K562 (cell line): ENCODE measurements at places on chromosomes 3 and 15.

GRCh38 chr3:160796813-160797164 lies 40.8 kb downstream of the PPM1L start:
- no peak for DNase-seq

DNA sequence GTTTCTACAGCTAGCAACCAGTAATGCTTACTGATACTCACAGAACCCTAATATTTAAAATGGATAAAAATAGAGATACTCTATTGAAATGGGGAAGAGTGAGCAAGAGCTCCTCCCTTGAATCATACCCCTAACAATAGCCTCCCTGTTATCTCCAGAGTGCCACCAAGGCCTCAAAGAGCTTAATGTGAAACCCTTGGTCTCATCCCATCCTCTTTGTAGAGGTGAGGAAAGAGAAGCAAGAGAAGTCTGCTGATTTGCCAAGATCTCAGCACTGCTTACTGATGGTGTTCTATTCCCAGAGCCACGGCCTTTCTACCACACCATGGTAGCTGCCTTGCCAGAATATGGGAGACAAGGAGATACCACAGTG lies 463.4 kb upstream of the PROK2 start:
- no peak for DNase-seq

GRCh38 chr3:178295292-178295912 lies 240.8 kb upstream of the KCNMB2 start:
- DNase-seq = no peak

- peak; percentile 68 for DNase-seq
Observed at GRCh38 chr15:40582726-40583246, 11.3 kb upstream of the KNL1 start.

- DNase-seq = no peak
Observed at GRCh38 chr15:67305506-67305905, 50.9 kb downstream of the IQCH start.

DNA sequence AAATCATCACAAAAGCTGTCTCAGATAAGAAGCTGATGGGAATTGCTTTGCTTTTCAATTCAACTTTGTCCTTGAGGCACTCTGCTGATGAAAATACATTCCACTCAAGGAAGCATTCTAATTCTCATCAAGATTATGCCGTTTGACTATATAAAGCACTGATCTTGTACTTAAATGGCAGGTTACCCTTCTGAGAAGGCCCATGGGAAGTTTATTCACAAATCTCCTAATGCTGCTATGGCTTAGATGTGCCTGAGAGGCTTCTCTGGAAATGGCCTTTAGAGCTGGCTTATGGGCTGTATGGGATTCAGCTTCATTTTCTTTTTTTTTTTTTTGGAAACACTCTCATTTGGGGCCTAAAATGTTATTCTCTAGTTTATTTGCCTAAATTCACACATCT lies 69.7 kb upstream of the ARNT2 start:
- no peak for DNase-seq

DNA sequence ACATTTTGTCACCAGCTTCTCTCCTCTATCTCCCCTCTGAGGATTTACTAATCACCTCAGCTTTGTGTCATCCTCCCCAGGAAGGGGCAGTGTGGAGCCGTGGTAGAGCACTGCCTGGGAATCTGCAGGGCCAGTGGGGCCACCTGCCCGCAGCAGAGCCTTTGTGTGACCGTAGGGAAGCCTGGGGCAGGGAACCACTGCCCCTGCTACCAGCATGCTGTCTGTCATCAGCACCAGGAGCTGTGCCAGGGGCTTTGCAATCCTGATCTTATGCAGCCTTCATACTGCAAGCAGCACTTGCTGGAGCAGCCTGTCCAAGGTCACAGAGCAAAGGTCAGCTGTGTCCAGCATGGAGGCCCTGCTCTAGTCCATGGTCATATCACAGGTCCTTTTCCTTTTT lies 170.2 kb upstream of the IL12A start:
- no peak for DNase-seq

GRCh38 chr3:48352546-48352945 lies 19.1 kb upstream of the SPINK8 start:
- DNase-seq = no peak

GRCh38 chr15:29008846-29009245 lies 123.1 kb downstream of the APBA2 start:
- DNase-seq = no peak

DNA sequence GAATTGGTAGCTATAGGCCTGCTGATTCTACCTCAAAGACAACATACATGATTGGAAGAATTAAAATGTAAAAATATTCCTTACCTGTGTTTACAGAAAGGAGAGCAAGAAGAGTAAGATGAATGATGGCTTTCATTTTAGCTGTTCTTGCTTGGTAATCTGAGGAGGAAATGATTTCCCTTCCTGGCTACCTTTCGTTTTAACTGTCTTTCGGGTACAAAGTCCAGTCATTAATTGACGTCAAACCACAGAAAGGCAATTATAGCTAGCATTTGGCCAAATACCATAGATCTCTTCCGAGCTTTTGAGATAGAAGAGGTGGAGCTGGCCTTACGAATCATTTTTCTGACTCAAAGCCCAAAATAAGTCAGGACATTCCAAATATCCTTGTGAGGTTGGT lies at the start of gene MUC13:
Gene MUC13, minus strand, starts transcription at position 175 of the 400 bp plus-strand sequence. Its CDS starts 39 bp downstream, at position 136.
- no peak for DNase-seq

GRCh38 chr3:179037351-179037750 lies 34.3 kb downstream of the ZMAT3 start:
- no peak for DNase-seq

DNA sequence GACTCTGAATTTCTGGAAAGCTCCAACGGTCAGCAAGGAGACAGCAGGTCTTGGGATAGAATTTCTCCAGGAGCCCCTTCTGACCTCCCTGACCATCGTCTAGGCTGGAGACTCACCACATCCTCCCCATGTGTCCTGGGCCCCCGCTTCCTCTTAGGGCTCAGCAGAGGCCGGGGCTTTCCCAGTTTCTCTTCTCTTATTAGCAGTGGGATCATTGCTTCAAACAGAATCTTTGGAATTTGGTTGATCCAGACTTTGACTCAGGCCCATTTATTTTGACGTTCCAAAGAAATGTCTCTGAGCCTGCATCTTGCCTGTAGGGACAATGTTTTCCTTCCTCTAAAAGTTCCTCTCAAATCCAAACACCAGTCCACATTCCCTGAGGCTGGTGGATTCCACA lies 38.4 kb upstream of the SLC6A6 start:
- no peak for DNase-seq

DNA sequence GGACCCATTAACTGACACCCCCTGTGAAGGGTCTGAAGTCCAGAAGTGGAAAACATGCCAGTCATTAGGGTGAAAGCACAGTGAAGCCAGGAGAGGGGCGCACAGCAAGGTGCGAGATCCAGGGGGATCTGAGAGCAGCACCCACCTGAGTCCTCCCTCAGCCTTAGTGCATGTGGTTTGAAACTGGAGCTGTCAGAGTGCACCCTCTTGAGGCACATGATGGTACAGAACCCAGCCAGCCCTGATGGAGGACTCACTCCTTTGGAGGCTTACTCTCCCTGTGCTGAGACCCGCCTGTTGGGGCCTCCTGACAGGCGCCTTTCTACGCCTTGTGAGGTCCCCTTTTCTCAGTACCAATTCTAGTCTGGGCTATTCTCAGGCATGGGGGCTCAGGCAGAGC lies 77.8 kb downstream of the IL20RB start:
- DNase-seq = peak; percentile 32

GRCh38 chr3:126124896-126125295 lies 41.0 kb upstream of the SLC41A3 start:
- no peak for DNase-seq

DNA sequence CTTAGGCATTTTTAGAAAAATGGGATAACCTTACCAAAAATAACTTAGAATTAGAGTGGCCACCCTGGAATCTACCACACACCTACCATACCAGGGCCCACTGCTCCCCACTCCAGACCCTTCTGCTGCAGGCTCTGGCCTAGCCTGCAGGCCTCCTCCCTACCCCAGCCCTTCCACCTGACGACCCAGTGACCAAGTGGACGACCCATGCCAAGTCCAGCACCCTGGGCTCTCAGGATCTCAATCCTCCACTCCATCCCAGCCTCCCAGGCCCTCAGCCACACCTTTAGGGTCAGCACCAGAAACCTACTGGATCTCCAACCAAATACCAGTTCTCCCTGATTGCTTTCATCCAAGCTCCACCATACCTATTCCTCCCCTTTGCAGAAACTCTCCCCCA lies 145.8 kb downstream of the TPRA1 start:
- no peak for DNase-seq

DNA sequence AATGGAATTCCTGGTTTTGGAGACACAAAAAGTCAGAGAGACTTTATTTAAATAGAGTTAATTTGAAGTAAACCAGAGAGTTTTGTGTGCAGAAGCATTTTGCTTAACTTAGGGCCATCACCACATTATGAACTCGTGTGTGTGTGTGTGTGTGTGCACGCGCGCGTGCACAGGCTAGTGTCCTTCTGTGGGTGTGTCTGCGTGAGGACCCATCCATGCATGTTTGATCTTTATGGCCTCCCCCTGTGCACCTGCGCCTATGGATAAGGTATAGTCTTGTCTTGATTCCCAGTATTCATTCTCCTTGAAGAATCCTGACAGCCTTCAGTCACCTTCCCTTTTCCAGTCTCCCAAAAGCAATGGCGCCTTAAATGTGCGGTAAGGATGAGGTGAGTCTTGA lies 26.0 kb downstream of the MUC20 start:
- DNase-seq = no peak

DNA sequence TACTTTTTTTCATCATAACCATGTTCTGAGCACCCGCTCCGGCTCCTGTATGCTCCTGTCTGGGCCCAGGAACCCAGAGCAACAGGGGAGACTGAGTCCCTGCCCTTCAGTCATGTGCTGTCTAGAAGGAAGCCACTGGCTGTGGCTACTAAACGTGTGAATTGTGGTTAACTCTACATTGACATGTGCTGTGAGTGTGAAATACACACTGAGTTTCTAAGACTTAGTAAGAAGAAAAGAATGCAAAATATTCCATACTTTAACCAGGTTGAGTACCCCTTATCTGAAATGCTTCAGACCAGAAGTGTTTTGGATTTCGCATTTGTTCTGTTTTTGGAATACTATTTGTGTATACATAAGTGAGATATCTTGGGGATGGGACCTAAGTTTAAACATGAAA lies 42.8 kb upstream of the CGNL1 start:
- no peak for DNase-seq

DNA sequence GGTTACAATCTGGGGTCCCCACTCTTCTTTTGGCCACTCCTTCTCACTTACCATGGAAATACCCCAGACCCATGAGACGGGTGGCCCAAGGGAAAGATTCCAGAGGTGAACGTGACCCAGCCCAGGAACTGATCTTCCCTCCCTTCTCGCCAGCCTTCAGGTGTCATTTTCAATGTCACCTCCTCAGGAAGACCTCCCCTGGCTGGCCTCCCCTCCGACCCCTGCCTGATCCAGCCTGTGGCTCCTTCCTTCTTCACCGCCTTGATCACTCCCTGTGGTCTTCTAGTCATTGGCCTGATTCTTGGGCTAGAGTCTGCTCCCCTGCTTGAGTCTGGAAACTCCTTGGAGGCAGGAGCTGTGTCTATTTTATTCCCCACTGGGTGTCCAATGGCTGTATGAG lies 146.1 kb downstream of the SMAD6 start:
- DNase-seq = no peak

DNA sequence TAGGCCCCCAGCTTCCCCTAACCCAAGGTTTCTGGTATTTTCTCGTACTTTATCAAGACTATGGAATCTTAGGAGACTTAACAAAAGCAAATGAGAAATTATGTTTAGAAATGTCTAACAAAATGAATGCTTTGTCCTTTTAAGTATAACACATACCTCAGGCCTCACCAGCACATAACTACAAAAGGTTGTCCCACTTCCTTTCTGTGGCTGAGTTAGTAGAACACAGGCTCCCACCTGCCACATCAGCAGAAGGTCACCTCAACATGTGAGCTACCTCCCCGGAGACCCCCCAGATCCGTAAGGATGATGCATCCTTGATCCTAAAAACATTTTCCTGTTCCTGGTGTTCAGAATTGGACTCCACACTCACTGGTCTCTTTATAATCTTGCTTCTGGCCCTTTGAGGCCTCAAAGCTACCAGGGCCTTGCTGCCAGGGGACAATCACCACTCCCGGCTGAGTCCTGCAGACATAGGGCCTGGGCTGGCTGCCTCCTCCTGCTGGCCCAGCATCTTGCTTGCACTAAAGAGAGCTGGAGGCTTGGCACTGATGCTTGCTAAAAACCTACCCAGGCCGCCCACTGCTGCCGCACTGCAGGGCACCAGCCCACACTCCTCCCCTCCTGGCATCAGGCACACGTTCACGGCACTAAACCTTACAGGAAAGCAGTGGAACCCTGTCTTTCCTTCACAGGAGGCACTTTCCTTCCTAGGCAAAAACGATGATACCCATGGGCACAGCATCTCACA lies 2.9 kb downstream of the CCRL2 start:
- no peak for DNase-seq

DNA sequence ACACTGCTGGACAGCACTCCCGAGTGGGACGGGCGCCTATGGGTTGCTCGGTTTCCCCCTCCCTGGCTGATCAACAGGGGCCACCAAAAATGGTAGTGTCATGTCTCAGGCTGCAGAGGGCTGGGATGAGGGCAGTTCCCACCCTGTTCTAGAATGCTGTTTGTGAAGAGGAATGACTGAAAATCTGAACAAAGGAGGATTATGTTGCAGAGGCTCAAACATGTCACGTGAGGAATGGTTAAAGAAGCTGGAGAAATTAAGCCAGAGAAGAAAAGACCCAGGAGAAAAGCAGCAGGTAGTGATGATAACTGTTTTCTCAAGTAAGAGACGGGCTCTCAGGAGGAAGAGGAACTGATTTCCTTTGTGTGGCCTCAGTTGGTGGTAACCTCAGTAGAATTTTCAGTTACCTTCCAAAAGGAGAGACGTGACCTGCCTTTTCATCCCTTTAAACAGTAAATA lies 10.4 kb downstream of the SPG21 start:
- DNase-seq = no peak

DNA sequence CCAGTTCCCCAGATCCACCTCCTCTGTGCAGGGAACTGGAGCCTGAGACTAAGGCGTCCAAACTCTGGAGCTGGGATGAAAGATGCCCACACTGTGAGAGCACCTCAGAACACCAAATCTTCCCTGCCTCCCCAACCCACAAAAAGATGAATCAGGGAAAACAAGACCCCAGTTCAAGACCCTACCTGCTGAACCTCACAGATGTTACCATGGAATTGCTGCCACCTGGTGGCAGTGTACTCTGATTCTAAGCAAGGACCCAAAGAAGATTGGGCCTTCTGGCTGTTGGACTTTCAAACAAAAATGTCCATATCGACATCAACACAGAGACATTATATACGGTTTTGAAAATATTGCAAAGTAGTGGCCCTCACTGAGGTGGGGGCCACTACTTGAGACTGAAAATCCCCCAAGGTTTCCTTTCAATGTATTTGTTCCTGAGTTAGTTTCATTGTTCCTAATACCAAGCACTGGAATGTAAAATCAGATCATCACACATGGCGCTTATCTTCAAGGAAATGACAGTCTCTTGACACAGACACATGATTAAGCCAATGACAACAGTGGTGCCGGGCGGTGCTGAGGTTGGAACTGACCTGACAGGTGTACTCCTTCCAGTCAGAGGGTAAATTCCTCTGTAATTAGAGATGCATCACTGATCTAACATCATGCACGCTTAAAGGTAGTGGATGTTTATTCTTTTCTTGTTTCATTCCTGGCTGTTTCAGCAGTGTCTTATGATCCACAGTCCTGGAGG lies 67.6 kb downstream of the SLC6A11 start:
- peak; percentile 33 for DNase-seq
